CD8-positive, alpha-beta memory T cell (primary cell): ENCODE measurements at places on chromosomes 4 and X. TPM values are rescaled to one million over a fixed set of nuclear protein-coding genes. Genes with fewer than 3 reads are reported as not detected.

DNA sequence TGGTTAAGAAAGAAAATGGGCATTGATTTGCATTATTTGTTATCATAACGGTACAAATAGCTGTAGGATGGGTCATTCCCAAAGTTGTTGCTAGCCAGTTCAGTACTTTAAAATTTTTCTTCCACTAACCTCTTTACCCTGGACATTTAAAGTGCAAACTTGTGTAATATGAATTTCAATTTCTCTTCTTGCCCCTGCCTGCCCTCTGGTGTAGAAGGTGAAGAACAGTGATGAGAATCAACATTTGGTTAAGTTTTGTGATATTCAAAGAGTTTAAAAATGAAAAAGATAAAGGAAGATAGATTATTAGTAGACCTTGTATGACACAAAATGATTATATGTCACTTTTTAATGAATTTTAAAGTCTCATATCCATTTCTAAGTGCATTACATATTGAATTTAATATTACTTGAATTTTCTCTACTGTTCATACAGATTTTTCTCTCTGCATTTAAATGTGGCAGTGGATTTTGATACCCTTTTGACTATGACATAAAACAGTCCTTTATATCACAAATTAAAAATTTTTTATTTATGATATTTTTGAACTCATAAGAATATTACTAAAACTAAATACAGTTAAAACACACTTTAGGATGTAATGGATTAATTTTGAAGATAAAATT, 337.7 kb downstream of the BMPR1B start:
- DNase-seq: no peak

DNA sequence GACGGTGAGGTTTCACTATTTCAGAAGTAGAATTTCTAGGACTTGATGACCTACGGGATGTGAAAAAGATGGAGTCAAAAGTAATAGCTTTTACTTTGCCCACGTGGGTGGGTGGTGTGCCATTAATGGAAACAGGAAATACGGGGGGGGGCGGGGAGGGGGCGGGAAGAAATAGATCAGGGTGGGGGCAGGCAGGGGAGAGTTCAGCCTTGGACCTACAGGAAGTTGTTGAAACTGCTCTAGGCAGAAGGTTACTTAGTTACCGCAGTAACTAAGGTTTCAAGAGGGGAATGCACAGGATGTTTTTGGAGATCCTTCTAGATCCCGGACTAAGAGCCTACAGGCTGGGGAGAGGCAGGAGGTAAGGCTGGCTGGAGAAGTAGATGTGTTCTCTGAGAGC, 3.6 kb upstream of the FHL1 start:
- DNase-seq: no peak

DNA sequence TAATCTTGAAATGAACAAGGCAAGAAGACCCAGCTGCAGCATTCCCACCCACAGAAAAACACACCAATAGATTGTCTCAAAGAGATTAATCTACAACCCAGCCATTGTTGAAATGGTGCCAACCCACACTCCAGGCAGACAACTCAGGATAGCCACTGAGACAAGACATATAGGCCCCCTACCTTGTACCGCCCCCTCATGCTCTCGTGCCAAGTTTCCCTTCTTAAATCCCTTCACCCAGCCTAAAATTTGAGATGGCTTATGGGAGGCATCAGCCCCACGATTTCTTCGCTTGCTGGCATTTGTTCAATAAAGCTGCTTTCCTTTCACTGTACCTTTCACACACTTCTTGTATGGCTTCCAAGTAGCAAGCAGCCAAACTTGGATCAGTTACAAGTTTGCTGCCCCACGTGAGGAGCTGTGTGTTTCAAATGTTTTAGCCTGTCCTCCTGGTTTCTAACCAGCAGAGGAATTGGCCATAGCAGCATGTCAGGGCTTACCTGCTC, 1754.1 kb downstream of the C4orf33 start:
- no peak for DNase-seq

DNA sequence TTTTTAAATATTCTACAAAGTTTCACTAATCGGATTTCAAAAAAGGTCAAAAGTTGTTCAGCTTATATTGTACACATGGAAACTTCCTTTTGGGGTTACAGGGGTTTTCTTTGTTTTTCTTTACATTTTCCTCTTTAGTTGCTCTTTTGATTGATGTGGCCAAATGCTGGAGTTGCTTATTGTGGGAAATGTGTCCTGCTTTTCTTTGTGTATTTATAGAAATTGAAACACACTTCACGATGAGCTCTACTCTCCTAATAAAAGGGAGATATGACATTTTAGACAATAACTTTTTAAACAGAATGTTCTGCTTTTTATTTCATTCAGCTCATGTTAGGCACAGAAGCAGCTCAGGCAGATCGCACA, 50.7 kb upstream of the SPRY1 start:
- no peak for DNase-seq

DNA sequence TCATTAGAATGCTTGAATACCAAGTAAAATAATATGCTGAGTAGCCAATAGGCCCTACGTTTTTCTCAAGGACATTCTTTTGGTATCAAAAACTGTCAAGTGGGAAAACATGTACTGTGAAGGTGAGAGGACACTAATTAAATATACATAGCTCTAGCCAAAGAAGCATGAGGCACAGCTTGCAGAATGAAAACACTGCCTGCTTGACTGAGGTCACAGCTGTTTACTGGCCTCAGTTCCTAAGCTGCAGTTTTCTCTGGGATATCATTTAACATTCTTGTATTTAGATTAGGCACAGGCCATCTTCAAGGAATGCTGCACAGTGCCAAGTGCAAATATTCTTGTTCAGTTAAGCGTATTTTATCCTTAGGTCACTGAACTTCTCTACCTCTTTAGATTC, 78.6 kb downstream of the NAP1L3 start:
- DNase-seq: no peak

- no peak for DNase-seq
Observed at GRCh38 chr4:47084111-47084510, 52.7 kb downstream of the GABRB1 start.

- DNase-seq: no peak
Observed at GRCh38 chr4:98166025-98166730, 22.9 kb upstream of the STPG2 start.

- peak; percentile 4 for DNase-seq
Observed at GRCh38 chr4:122827258-122827878, 737 bp downstream of the FGF2 start.

- DNase-seq: no peak
Observed at GRCh38 chr4:79362626-79363025, 36.8 kb upstream of the NAA11 start.

- no peak for DNase-seq
Observed at GRCh38 chrX:17160975-17161374, 214.0 kb upstream of the NHS start.

DNA sequence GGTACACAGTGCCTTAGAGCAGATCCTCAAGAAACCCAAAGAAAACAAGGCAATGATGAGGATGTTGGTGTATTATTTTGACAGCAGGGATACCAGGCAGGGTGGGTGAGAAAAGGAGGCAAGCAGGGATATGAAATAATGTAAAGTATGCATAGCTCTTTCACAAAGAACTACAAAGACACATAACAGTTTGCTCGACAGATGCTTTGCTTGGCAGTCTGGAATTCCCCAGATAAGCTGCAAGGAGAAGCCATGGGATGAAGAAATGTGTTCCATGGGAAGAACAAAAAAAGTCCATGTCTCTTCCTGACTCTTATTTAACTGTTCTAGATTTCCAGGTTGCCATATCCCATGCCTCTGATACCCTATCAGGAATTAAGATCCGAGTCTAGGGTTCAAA, 75.4 kb downstream of the FAM13A start:
- no peak for DNase-seq

GRCh38 chrX:45794323-45794994, 593.8 kb upstream of the DIPK2B start:
- no peak for DNase-seq

- DNase-seq: no peak
Observed at GRCh38 chrX:110403441-110404238, 45.0 kb downstream of the RTL9 start.

GRCh38 chrX:136199365-136199764, 51.8 kb downstream of the MAP7D3 start:
- no peak for DNase-seq

DNA sequence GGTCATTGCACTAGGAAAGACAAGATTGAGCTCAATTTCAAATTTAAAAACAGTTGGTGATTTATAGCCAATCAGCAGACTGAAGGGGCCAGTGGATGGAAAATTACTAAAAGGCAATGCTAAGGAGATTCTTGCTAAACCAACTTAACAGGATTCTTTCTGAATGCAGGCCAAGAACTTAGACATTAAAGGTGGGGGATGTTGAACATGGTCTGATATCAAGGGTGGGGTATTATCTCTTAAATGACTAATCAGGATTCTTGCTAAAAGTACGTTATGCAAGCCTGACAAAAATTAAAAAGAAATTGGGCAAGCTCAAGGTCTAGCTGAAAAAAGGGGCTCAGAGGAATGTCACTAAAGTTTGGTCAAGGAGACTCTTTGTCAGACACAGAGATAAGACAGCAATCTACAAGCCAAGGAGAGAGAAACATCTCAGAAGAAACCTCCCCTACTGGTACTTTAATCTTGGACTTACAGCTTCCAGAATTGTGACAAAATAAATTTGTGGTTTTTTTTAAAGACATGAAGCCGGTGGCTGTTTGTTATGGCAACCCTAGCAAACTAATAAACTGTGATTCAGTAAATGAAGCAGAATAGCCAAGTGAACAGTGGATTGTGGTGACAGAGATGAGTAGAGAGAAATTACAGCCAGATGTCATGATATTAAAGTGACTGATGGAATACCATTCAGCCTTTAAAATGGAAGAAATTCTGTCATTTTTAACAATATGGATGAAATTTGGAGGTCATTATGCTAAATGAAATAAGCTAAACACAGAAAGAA, 120.3 kb upstream of the KLHL4 start:
- no peak for DNase-seq

DNA sequence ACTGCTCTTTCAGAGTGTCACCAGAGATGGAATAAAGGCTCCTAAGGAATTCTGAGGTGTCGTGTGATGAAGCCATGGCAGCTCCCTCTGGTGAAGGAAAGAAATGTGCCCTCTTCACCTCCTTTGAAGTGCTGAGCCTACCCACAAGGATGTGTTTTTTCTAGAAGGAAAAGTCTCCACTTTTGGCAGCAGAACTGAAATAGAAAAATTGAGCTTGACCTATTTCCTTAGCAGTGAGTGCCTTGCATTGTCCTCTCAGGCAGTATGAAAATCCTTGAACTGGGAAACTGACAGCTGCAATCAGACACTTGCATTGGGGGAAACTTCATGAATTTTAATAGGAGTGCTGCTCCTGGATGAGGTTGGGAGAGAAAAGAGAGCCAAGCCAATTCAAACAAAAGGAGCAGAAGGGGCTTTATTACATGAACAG, 95.2 kb downstream of the DCLK2 start:
- no peak for DNase-seq

DNA sequence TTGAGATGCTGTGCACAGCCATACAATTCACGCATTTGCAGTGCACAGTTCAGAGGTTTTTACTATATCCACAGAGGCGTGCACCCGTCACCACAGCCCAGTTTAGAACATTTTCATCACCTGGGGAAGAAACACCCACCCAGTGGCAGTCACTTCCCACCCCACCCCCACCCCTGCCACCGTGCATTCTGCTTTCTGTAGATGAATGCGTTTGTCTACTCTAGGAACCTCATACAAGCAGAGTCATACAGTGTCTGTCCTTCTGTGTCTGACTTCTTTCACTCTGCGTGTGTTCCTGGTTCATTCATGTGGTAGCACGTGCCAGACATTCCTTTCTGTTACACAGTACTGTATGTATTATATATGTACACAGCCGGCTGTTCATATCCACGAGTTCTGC, 122.8 kb downstream of the TBL1X start:
- DNase-seq: no peak

Gene TBC1D25
- 21.5 TPM for polyA plus RNA-seq

Gene LIN54
- 9.2 TPM for polyA plus RNA-seq

Gene NAT8L
- polyA plus RNA-seq: not detected

Gene TCEAL7
- polyA plus RNA-seq: not detected

Gene DCHS2
- polyA plus RNA-seq: not detected

Gene NCAPG
- 1.4 TPM for polyA plus RNA-seq

Gene CFAP299
- polyA plus RNA-seq: not detected

Gene MAGIX
- polyA plus RNA-seq: 0.25 TPM

Gene MTMR8
- 4.7 TPM for polyA plus RNA-seq
